ENCODE measurements at places on chromosomes 4 and X.
A peak's percentile ranks its signal among the peaks of the same experiment; 100 is the strongest.

DNA sequence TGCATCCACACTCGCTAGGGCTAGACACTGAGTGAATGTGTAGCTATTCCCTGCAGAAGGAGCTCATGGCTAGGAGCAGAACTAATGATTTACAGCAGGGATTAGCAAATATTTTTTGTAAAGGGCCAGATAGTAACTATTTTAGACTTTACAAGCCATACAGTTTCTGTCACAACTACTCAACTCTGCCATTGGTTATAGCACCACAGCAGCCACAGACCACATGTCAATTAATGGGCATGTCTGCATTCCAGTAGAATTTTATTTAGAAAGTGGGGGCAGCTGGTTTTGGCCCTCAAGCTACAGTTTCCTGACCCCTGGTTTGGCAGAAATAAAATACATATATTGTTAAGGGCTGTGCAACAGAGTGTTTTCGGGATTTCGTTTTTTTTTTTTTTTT is 192.6 kb downstream of the FRMPD4 start:
- DNase-seq, result no peak

- no peak for DNase-seq
Measured at GRCh38 chr4:164615964-164616363, 138.0 kb upstream of the SMIM31 start.

DNA sequence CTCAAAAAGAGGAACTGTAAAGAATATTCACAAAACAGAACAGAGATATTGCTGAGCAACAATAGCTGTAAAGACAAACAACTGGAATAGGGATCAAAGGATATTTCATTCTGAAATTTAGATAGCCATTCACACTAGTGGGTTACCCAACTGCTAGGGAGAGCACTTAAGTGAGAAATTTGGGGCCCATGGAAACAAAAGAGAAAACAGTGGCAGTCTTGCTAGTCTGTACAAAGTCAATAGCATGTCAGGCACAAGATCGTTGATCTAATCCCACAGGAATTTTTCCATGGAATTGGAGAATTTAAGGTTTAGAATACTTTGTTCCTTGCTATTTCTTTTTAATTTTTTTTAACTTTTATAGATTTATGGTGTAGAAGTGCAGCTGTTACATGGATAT is 467.0 kb downstream of the PCDH18 start:
- DNase-seq, result no peak

DNA sequence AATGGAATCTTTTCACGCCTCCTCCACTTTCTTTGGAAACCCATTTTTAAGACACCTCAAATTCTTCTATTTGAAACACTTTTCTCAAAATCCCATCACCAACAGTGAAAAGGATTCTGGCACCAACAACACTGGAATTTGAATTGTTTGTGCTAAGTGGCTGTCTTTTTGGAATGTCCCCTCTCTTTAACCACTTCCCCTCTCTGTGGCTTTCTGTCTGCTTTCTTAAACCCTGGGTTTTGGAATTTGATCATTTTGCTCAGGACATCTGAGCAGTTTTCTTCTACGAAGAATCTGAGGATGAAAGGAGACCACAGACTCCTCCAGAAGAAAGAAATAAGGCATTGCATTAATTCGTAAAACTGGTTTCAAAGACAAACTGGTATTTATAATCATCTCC is 89.0 kb downstream of the MXRA5 start:
- DNase-seq, result no peak

DNA sequence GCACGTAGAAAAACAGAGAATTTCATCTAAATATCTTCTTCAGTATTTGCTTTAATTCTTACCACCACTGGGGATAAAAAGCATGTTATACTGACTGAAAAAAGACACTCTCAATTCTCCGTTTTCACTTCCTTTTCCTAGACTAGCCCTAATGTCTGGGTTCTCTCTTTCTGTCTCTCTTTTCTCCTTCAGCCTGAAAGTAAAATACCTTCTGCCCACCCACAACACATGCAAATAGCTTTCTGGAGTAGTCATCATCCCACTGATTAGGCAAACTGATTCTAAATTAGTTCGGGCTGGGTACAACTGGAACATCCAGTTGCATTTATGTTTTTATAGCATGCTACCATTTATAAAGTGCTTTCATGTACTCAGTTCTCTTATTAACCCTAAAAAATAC is 142.4 kb upstream of the ANKRD50 start:
- no peak for DNase-seq

DNA sequence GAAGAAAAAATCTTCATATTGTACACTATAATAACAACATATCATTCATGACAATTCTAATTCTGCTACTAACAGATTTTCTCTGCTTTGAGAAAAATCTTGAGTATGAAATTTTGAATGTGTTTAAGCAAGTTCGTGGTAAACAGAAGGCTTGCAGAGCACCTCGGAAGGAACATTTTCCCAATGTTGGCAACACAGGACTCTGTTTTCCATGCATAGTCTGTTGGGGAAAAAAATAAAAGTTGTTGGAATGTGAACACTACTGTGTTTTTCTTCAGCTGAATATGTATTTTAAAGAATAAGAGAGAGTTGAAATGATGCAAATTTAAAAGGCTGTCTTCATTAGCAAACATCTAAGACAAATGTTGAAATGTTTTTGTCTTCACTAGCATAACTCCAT is 54.7 kb upstream of the ANXA10 start:
- DNase-seq, result no peak

DNA sequence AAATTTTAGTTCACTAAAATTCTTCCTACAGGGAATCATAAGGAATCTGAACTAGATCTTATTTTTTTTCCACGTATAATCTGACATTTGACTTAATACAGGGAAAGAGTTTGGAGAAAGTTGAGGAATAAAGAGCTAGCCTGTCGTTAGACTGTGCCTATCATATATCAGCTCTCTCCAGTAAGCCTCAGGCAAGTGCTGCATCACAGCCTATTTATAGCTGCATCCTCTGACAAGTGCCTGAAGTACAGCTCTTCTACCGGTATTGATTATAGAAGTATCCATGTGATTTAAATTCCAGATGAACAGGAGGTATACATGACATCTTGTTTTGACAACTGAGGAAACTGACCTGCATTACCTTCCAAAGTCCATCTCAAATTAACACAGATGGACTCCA is 248.9 kb downstream of the TLL1 start:
- no peak for DNase-seq

GRCh38 chr4:122170775-122171174 is 18.6 kb downstream of the BLTP1 start:
- no peak for DNase-seq

DNA sequence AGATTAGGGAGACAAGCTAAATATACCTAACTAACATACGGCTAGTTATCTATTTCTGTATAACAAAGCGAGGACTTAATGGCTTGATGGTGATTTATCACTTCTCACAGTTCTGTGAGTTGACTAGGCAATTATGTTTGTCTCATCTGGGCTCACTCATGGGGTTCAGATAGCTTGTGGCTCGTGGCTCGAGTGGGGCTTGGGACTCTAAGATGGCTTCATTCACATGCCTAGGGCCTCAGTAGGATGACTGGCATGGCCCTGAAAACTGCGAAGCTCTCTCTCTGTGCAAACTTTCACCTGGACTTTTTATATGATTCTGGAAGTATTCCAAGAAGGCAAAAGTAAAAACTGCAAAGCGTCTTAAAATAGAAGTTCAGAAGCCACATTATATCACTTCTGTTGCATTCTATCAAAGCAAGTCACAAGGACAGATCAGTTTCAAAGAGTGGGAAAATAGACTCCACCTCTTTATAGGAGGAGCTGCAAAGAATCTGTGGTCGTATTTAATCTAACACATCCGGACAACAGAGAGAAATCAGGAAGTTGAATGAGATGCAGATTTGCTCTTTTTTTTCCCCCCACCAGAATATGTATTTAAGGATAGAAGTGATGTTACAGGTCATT is 491.2 kb downstream of the INPP4B start:
- DNase-seq, result no peak

DNA sequence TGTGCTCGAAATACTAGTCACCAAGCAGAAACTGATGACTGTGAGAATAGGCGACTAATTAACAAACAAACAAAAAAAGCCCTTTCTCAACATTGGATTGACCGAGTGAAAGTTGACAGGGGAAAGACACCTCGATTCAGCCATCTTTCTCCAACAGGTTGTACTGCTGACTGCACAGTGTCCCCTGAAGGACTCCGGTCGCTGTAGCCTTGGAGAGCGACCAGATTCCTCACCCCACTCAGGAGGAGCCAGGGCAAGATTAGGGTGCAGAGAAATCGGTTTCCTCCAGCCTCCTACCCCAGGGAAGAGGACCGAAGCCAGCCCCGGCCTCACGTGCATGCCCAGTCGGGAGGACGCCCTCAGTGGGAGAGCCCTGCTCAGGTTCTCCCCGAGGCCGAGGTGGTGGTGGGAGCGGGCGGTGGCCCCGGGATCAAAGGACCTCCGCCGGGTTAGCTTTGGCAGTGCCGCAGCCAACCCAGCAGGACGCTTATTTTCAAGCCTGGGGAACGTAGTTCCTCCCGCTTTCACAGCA is 1.1 kb upstream of the RAP1GDS1 start:
- DNase-seq, result peak; percentile 91

All from retina (tissue), 1 donor.